ENCODE measurements at places on chromosomes 6 and 20. TPM values are rescaled to one million over a fixed set of nuclear protein-coding genes. Genes with fewer than 3 reads are reported as not detected.
A peak's percentile ranks its signal among the peaks of the same experiment; 100 is the strongest.

ARHGAP18 gene
- 8.2 TPM for total RNA-seq

DNA sequence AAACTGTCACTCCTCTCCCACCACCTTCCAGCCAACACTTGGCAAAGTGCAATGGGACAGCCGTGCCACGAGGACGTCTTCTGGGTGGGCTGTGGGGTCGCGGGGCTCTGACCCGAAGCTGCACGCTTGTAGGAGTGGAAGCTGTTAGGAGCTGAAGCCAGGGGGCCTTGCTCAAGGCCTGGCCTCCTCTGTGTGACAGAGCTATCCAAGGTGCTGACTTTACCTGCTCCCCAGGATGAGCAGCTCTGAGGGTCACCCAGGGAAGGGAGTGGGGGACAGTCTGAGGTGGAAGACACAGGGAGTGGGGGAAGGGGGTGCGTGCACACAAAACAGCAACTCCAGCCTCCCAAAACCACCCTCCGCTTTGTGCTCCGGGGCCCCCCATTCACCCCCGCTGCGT lies 17.5 kb upstream of the CHRNA4 start:
- DNase-seq, result no peak

LAMA4 gene
- total RNA-seq, result not detected

DNA sequence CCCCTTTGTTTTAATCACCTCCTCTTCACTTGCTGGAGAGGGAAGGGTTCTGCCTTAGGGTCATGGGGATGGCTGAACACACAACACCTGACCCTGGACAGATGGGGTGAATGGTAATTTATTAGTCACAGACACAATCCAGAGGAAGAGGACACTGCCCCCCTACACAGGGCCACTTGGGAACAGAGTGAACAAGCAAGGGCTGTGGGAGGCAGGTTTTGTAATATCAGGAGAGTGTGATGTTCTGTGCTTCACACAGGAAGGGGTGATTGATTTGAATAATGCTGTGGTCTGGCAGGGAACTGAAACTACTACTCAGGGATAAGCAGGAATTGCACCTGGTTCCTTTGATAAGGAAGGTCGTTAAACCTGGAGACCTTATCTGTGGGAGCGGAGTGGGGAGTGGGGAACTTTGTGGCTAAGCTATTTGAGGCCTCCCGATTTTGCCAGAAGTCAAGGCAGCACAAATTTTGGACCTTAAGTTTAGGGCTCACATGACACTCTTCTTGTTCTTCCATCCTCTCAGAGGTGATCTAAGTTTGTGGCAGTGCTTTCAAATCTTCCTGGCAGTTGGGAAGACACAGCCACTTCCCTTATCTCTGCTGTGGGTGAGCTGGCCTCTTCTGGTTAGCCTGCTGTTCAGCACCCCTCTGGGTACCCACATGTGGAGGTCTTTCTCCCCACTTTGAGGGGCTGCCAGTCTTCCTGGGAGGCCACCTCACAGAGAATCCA lies 77.8 kb downstream of the CD164 start:
- DNase-seq, result peak; percentile 9

TNNC2 gene
- total RNA-seq, result not detected

ZC2HC1B gene
- not detected for total RNA-seq

DNA sequence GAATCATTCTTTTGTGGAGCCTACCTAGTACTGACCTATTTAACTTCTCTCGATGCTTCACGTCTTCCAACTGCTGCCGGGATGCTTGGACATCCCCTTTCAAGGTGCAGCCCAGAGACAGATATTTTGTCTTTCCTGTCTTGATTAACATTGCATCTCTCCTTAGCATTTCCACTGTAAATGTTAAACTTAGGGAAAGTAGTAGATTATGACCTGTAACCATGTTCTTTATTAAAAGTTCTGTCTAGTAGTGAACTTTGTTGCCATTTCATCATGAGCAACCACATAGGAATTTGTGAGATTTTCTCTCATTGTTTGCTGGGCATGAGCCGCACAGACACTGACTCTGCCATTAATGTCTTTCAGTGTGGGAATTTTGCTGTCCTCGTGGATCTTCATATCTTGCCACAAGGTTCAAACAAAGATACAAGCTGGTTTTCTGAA lies 117.9 kb downstream of the JAG1 start:
- no peak for DNase-seq
